ENCODE measurements at places on chromosomes 7 and 10.

GRCh38 chr7:158995514-158995913, 139.2 kb downstream of the DYNC2I1 start:
- DNase-seq = no peak

DNA sequence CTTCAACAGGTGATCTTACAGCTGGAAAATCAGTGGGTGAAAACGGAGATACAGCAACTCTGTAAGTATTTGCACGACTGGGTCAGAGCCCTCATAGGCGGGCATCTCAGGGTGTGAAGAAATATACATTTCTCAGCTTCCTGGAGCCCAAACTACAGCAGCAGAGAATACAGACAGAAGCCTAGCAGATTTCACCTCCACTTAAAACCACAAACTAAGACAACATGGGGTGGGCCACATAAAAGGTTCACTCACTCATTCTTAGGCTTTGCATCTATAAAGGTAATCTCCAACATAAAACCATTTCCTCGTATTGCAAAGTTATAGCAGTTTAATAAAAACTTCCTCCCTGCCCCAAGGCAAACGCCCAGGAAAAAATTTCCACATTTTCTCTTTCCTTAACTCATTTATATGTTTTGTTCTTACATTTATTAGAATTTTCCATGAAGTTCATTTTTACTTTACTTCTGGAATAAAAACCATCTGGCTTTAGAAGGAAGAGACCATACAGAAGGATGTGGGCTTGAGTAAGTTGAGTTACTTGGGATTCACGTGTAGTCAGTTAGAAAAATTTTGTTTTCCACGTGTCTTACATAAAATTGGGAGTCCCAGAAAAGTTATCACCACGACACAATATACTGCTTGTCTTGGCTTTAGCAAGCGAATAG, 327.1 kb downstream of the FRMD4A start:
- no peak for DNase-seq

DNA sequence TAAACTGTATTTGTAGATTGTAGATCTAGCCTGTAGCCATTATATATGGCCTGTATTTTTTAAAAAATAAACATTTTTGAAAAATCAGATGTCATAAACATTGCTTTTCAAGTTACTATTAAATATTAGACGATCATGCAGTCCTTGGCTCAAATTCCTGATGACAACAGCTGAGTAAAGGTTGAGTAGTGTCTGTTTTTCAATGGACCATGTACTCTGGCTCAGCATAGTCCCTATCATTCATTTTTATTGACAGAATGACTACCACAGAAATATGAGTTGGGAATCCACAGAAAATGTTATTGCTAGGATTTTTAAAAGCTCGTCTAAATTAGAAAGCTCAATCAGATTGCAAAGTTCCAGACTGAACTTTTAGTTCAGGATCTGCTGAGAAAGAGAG, 145.4 kb downstream of the SORCS1 start:
- DNase-seq = no peak

- DNase-seq = no peak
Observed at GRCh38 chr7:24911213-24911603, 68.8 kb downstream of the OSBPL3 start.

DNA sequence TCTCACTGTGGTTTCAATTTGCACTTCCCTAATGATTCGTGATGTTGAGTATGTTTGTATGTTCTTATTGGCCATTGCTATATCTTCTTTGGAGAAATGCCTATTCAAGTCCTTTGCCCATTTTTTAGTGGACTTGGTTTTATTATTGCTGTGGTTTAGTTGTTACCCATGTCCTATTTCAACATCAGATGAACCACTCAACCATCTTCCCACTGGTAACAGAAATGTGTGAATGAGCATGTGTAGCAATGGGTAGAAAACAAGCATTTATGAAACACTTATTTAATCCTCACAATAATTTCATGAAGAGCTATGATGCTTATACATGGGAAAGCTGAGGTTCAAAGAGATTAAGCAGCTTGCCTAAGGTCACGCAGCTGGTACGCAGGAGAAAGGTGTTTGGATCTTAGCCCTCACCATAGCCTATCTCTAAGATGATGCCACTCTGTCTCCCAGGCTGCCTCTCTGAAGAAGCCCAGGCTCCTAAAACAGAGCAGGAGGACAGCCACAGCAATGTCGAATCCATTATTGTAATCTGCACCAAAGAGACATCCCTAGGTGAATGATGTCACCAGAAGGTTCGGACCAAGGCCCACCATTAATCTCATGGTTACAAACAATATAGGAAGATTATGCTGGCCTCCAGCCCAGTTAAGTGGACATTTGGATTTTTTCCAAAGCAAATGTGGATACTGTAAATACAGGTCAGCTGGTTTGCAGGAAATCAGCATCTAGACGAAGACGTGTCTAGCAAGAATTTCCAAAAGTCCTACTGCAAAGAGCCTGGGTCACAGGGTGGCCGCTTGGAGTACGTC, 447.6 kb upstream of the ZMIZ1 start:
- no peak for DNase-seq

DNA sequence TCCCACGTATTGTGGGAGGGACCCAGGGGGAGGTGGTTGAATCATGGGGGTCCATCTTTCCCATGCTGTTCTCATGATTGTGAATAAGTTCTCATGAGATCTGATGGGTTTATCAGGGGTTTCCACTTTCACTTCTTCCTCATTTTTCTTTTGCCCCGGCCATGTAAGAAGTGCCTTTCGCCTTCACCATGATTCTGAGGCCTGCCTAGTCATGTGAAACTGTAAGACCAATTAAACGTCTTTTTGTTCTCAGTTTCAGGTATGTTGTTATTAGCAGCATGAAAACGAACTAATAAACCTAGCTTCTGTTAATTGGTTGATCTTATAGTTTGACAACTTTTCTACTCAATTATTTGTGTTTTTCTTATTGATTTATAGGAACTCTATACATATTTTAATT, 206.3 kb downstream of the NXPH1 start:
- DNase-seq = no peak

- peak; percentile 69 for DNase-seq
Observed at GRCh38 chr10:14588084-14588937, 186.4 kb downstream of the FAM107B start.

DNA sequence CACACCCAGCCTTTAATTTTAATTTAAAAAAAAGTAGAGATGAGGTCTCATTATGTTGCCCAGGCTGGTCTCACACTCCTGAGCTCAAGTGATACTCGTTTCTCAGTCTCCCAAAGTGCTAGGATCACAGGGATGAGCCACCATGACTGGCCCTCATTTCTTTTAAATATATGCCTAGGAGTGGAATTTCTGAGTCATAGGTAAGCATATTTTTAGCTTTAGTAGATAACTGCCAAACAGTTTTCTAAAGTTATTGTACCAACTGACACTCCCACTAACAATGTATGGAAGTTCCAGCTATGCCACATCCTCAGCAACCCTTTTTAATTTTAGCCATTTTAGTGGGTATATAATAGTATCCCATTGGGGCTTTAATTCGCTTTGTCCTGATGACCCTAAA, 13.8 kb upstream of the PPIF start:
- no peak for DNase-seq

DNA sequence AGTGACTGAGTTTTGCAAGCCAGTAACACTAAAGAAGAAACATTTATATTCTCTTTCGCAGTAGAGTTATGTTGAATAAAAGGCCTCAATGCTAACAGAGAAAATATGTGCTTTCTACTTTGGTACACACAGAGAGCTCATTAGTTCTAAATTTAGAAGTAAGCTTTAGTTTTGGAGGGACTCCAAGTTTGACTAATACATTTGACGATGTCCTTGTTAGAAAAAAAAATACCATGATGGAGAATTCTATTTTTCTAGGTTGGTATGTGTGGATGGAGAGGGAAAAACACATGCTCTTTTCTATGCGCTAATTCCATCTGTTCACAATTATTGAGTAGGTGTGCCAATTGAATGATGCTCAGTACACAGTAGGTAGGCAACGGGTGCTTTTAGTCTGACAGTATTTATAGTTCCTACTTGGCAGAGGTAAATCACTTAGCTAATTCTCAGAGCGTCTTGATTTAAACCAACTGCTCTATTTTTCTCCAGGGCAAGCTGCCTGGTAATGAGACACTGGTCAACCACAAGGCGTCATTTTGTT, 327.2 kb upstream of the AKR1E2 start:
- peak; percentile 61 for DNase-seq

DNA sequence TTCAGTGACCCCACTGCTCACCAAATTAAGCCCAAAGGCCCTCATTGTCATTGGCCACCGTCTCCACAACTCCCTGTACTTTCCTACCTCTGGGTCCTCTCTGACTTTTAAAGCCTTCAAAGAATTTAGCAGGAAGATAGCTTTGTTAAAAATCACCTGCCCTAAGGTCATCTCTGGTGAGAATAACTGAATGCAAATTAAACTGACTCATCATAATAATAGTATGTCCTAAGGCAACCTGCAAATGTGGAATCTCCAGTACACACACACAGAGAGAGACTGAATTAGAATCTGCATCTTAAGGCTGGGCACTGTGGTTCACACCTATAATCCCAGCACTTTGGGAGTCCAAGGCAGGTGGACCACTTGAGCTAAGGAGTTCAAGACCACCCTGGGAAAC, 24.1 kb downstream of the OAT start:
- no peak for DNase-seq

- DNase-seq = no peak
Observed at GRCh38 chr7:82501346-82501745, 57.8 kb upstream of the CACNA2D1 start.

DNA sequence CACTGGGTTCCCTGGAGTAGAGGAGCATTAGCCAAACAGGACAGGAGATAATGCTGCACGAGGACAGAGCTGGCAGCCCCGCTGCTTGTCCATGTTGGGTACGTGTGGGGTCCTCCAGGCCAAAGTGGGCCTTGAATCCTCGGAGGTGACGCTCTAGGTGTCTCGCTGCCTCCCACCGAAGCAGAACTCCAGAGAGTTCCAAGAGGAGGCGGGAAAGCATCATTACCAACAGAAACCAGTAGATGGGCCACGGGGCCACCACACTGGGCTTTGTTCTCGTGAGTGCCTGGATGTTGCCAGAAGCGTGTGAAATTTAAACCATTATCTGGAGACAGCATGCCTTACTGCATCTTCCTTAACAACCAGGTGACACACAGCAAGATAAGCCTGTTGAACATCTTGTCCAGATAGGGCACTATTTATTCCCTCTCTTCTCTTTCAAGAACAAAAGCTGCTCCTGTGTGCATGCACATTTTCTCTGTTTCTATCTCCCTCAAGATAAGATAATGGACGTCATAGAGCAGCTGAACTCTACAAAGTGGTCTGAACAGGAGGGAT, 56.8 kb downstream of the TNS3 start:
- no peak for DNase-seq

GRCh38 chr7:36814311-36814710, 90.0 kb upstream of the AOAH start:
- DNase-seq = no peak

- no peak for DNase-seq
Observed at GRCh38 chr10:88090568-88091214, 227.3 kb downstream of the PTEN start.

DNA sequence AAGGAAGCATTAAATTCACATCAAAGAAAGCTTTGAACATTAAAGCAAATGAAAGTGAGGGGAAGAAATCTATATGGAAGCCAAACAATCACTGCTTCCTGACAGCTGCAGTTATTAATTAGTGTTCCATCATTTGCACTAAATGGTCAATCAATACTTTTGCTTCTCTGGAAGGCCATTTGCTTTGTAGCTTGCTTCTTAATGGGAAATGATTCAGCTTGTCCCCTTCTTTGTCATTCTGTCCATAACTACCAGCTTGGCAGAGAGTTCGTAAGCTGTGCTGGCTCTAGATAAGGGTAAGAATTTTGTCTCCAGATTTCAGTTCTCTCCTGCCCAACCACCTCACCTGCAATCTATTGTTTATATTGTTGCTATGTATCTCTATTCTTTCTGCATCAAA, 596.6 kb downstream of the CNTNAP2 start:
- DNase-seq = no peak

DNA sequence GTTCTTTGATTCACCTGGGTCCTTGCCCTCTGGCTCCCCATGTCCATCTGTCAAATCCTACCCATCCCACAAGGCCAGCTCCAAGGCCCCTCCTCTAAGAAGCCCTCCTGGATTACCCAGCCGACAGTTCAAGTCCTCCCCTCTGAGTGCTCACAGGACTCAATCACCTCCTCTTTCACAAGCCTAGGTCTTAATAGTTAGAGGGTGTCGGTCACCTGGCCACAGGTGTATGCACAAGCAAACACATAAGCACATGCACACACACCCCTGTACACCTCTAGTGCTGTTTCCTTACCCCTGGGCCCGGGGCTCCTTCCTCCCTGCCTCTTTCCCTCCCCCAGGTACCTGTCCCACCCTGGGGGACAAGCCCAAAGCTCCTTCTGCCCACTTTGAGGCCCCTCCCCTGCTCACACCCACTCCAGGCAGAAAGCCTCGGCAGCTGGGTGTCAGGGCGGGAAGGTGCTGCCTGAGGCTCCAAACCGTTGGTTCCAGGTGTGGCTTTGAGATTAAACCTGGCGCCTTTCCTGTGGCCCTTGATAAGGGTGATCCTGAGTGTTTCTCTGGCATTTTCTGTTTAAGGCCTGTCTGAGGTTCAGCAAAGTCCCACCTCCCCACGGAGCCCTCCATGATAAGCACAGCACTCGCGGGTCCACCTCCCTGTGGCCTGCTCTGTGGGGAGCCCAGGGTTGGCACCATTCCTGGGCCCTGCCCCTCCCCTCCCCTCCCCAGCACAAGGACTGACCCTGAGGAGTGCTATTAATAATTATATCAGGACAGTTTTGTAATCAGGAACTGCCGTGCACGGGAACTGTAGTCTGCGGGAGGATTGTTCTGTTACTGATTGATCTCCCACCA, 14.6 kb upstream of the AQP1 start:
- DNase-seq = no peak

- peak; percentile 56 for DNase-seq
Observed at GRCh38 chr10:32957341-32958084, 517 bp downstream of the ITGB1 start.

GRCh38 chr7:116142850-116143249, 67.5 kb upstream of the TES start:
- no peak for DNase-seq

GRCh38 chr7:132117636-132118035, 458.6 kb downstream of the PLXNA4 start:
- DNase-seq = no peak

- no peak for DNase-seq
Observed at GRCh38 chr10:98696516-98696915, 249.8 kb upstream of the HPS1 start.

DNA sequence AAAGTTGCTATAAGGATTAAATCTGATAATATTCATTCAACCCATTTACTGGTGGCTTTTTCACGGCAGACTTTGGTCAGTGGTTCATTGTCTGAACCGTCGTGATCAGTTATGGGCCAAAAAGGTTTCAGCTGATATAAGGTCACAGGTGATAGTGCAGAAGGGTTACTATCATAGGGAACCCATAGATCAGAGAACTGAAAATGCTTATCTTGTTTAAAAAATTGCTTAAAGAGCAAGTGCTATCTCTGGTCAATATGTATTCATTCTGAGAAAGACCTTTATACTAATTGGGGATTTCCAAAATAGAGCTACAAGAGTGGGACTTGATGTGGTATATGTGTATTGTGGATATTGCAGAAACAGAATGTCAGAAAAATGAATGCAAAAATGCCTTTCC, 147.8 kb upstream of the SEMA3E start:
- DNase-seq = no peak

All from Ammon's horn (tissue), 1 donor.